ENCODE measurements at places on chromosomes 7 and 10.

DNA sequence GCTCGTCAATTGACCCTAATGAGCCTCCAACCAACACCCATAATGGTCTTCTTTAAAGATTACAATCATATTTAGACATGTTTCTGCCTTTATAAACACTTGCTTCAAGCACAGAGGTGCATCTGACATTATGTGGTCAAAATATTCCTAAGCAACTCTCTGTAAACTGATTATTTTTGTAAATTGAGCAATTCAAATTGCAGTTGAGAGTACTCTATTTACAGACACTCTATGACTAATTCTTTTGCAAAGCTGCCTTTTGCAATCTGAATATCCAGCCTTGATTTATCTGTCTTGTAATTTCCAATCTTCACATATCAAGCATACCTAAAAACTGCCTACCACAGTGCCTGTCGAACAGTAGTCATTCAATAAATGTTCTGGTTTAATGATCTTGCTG lies 112.0 kb downstream of the PDE1C start:
- no peak for DNase-seq

DNA sequence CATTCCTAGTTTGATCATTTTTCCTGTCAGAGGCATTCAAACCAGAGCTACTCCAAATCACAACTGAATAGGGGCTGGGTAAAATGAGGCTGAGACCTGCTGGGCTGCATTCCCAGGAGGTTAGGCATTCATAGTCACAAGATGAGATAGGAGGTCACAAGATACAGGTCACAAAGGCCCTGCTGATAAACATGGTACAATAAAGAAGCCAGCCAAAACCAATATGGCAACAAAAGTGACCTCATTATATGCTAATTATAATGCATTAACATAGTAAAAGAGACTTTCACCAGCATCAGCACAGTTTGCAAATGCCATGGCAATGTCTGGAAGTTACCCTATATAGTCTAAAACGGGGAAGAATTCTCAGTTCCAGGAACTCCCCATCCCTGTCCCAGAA lies 37.3 kb downstream of the TWIST1 start:
- DNase-seq, result no peak

DNA sequence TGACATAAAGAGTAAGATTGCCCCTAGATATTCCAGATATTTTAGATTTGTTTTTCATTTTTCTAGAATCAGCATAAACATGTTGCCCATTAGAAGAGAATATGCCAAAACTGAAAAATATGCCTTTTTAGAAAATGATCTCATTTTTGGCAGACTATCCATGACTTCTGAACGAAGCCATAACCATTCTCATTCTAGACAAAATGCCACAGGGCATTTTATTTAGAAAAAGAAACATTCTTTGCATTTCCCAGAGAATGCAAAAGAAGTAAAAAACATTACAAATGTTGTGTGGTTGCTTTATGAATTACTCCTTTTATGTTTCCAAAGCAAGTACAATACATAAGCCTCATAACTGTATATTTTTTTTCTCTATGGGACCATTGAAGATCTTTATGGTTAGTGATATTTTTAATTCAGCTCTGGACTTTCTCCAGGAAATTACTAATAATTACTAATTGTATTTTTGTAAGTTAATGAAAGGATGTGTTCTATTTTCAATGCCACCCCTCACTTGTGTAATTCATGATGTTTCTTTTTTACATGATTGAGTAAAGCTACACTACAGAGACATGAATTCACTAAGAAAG lies 109.6 kb upstream of the SEM1 start:
- no peak for DNase-seq

- DNase-seq, result no peak
These were observed 88.1 kb downstream of the FOXL3 start for GRCh38 chr7:378041-378420.

DNA sequence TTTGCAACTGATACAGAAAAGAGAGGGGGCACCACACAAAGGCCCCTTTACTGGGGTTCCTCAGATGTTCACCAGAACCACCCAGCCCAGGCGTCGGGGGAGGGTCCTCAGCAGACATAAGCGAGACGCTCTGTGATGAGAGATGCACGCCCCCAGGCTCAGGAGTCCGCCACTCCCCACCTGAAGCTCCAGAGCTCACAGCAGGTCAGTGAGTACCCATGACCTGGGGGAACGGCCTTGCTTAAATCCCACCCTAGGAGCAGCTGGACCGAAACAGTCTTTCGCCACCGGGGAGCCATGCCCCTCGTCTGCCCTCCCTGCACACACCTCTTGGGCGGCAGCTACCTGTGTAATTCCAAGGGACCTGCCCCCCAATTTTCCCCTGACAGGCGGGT lies 2.8 kb downstream of the CRYGN start:
- DNase-seq, result no peak

GRCh38 chr10:43221419-43222209 lies 45.3 kb downstream of the RASGEF1A start:
- DNase-seq, result no peak

- no peak for DNase-seq
These were observed 246.0 kb downstream of the ELFN1 start for GRCh38 chr7:1915956-1916600.

GRCh38 chr10:24680647-24681524 lies 42.8 kb downstream of the ARHGAP21 start:
- no peak for DNase-seq

DNA sequence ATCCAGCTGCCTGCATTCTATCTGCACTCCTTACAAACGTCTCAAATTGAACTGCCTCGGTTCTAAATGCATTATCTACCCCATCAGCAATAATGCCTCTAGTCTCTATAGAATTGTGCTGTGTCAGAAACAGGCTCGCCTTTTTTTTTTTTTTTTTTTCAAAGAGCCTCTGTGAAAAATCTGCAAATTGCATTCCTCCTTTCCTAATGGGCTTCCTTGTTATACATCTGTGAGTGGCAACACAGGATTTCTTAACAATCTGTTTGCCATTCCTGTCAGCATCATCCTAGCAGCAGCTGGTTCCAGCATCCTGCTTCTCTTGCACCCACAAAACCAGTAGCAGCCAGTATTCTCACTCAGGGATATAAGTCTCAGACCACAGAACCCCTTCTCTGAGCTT lies 413.5 kb upstream of the SEMA3D start:
- DNase-seq, result no peak

GRCh38 chr10:109977382-109977806 lies 30.4 kb upstream of the ADD3 start:
- no peak for DNase-seq

DNA sequence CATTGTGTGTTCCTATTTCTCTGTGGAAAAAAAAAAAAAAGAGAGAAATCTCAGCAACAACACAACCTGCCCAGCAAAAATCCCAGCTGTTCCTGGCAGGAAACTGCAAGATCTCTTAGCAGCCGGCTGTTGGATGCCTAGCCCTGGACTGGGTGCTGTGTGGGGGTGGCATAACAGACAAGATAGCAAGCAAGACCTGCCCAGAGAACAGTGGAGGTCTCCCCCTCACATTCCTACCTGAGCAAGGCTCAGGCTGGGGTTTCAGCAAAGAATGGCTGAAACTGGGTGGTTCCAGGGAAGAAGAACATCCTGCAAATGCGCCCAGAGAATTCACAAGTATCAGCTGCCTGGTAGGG lies 248.8 kb upstream of the ZMIZ1 start:
- DNase-seq, result no peak

GRCh38 chr7:80277434-80278427 lies 143.1 kb downstream of the GNAI1 start:
- DNase-seq, result no peak

GRCh38 chr10:97898429-97898828 lies 48.8 kb downstream of the GOLGA7B start:
- no peak for DNase-seq

DNA sequence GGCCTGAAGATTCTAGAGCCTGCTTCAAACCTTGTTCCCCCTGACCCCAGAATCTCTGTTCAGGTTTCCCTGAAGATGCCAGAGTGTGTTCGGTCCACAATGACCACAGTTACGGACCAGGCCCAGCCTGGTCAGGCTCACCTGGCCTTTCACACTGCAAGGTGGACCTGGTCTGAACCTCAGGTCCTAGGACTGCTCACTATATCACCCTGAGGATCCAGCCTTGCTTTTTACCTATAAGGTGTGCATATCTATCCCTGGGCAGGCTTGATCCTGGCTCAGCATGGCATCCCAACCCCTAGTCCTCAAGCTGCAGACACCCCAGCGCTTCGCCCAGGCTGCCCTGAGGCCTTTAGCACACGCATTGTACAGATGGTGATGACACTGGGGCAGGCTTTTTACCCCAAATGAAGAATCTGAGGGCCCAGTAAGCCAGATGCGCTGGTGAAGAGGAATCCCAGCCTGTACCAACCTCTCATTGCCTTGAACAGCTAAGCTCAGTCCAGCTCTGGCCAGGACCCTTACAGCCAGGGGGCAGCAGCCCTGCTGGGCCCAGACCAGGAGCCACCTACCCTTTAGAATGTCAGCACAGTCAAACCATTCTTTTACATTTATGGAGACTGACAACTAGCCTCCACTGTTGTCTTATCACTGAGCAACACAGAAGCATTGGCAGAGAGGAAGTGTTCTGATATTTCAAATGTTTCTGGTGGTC lies 28.0 kb downstream of the MAT1A start:
- no peak for DNase-seq

- DNase-seq, result no peak
These were observed 42.9 kb downstream of the MKI67 start for GRCh38 chr10:128083191-128083895.

DNA sequence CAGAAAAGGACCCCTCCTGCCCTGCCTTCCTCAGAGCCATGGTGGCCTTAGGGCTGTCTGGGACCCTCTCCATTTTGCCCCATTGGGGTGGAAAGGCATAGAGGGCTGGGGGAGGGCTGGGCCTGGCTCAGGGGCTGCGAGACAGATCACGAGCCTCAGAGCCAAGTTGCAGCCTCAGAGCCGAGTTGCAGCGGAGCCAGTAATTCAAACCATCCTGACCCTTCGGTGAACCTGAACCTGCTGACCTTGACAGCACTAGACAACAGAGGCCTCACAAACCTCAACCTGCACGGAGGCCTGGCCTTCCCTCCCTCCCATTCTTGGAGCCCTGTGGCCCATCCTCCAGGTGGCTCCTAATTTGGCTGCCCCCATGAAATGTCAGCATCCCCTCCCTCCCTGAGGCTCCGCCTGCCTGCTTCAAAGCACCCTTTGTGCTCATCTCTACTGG lies 45.4 kb downstream of the PAX2 start:
- no peak for DNase-seq

DNA sequence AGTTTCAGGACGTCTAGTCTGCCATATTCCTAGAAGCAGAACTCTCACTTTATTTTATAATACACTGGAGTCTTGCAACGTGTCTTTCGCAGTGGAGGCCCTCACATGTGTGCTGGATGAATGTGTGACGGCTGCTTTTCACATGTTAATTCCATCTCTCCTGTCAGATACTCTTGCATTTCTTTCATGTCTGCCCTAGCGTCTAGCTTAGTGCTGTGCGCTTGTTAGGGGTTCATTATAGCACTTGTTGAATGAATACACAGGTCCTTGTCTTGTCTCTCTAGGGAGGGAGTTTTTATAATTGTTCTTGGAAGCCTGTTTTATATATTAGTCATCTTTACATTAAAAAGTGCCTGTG lies 94.4 kb downstream of the MAP3K8 start:
- no peak for DNase-seq

- DNase-seq, result no peak
These were observed 36.4 kb upstream of the FERD3L start for GRCh38 chr7:19181634-19182033.

DNA sequence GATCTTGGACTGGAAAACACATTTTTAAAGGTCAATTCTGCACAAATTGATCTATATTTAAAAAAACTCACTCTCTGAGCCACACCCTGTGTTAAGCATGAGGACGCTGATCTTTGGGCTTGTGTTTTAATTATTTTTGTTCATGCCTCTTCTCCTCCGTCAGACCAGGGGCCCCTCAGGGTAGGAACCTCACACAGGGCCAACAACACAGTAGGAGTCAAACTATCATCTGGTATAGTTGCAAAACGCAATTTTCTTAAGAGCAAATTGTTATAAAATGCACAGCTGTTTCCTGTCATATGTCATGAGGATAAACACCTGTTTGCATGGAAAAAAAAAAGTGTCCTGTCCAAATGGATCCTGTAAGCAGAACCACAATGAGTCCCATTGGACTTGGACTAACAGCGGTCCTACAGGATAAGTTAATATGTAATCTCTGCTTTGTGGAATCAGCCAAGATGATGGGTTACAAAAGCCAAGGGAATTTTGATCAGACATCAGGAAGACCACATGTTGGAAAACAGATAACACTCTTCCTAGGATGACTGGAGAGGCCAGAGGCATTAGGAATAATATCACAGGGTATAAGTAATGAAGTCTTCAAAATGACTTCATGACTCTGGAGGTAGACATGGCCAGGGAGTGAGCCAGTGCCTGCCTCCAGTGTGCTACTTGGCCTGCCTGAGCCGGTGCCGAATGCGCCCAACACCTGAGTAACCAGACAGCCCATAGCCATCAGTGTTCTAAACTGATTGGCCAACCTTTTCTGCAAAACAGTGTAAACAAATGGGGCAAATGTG lies 184.9 kb upstream of the ADCY1 start:
- no peak for DNase-seq

DNA sequence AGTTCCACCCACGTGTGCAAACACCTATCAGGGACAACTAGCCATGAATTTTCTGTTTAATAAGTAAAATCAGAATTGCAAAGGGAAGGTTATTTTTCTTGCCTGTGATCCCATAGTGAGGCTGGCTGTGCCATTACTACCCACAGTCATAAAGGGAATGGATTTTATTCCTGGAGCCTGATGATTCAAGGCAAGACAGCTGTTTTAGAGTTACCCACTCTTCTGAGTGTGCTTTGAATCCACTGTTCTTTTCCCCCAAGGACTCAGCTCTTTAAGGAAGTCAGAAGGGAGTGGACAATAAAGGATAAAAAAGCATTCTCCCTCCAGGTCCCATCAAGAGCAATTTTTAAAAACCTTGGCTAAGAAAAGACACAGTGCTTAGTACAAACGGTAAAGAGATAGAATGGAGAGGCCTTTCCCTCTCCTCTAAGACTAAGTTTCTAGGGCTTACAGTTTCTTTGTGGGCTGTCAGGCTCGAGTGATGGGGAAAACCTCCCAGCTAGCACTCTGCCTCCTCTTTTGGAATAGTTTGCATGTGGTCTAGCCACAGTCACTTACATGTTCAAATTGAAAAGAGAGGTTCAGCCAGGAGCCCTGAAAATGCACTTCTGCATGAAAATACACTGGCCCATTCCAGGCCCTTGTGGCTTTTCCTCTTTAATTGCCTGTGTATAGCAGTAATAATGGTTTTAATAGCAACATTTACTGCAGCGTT lies 5.1 kb upstream of the LRRC4 start:
- DNase-seq, result no peak

DNA sequence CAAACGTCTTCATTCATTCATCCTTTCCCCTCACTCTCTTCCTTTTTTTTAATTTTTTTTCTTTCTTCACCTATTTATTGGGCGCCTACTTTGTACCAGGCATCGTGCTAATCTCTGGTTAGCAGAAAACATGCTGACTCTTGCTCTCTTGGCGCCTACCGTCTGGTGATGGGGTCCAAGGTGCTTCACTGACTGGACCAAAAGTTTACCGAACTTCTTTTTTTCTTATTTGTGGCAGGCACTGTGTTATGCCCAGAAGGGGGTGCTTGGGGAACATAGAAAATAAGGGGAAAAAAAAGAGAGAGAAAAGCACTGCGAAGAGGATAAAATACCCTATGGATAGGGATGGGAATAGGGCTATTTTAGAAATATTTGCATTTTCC lies 505 bp upstream of the FAM204A start:
- no peak for DNase-seq
